T-cell (primary cell): ENCODE measurements at places on chromosomes 11 and 22.

- DNase-seq, result peak; percentile 51
Measured at GRCh38 chr11:120334894-120335462, 1.2 kb upstream of the ARHGEF12 start.

DNA sequence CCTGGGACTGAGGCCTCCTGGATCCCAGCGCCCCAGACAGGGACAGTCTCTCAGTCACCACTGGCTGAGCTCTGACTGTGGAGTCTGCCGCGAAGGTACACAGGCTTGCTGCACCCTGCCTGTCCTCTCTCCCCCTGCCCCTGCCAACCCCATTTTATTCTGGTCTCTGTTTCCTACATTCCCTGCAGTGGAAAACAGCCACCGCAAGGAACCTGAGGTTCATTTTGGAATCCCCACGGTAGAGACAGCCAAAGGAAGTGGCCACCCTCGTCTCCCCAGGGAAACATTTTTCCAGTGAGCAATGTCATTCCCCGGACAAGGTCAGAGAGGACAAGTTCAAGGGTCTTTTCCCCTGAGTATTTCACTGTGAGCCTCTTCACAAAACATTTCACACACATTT is 56.6 kb downstream of the FBXO7 start:
- no peak for DNase-seq

GRCh38 chr22:32534252-32535235 is 59.9 kb downstream of the FBXO7 start:
- no peak for DNase-seq

DNA sequence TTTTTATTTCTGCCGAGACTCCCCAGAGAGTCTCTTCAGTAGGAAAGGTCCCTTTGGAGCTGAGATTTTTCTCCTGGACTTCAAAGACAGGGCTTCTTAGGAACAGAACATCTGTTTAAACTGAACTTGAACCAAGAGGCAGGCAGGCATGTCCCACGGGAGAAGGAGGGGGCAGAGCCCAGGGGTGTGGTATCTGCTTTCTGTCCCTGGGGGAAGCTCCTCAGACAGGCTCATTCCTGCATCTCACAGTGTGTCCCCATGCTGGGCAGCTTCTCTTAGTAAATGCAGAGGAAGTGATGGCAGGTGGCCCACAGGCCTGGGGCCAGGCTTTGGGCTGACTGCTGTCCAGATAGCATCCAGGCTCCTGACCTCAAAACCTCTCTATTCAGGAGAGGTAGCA is 47.3 kb downstream of the TSPAN18 start:
- DNase-seq, result no peak

- no peak for DNase-seq
Measured at GRCh38 chr11:88849368-88849767, 216.4 kb downstream of the GRM5 start.
